Activated CD8-positive, alpha-beta memory T cell treated with anti-CD3 and anti-CD28 coated beads for 1 hour (primary cell): ENCODE measurements at places on chromosomes 7 and 10.
A peak's percentile ranks its signal among the peaks of the same experiment; 100 is the strongest.

- no peak for DNase-seq
Observed at GRCh38 chr7:140261522-140261921, 84.7 kb upstream of the KDM7A start.

DNA sequence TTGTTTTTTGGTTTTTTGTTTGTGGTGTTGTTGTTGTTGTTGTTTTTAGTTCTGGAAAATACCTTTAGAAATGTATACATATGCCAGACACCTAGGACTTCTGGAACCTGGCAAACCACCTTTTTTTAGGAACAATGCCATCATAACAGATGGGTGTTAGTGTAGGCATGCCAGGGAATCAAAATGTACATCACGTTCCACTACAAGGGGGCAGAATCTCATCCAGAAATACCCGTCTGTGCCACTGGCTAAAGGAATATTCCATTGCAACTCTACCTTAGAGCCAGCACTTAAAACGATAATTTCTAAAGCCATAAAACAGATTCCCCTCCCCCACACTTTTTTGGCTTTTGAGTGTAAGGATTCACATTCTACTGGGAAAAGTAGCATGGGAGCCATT is 239.8 kb downstream of the ETV1 start:
- no peak for DNase-seq

- DNase-seq: no peak
Observed at GRCh38 chr10:49367600-49367999, 28.3 kb downstream of the DRGX start.

DNA sequence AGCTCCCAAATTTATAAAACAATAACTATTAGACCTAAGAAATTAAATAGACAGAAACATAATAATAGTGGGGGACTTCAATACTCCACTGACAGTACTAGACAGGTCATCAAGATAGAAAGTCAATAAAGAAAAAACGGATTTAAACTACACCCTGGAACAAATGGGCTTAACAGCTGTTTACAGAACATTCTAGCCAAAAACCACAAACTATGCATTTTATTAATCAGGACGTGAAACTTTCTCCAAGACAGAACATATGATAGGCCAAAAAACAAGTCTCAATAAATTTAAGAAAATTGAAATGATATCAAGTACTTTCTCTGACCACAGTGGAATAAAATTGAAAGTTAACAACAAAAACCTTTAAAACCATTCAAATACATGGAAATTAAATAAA is 46.4 kb downstream of the ZNF680 start:
- DNase-seq: no peak

GRCh38 chr7:143380646-143381426 is at the start of gene ZYX:
Gene ZYX, plus strand, starts transcription at chr7:143381345. Its CDS starts 227 bp downstream, at chr7:143381572.
- DNase-seq: peak; percentile 76

DNA sequence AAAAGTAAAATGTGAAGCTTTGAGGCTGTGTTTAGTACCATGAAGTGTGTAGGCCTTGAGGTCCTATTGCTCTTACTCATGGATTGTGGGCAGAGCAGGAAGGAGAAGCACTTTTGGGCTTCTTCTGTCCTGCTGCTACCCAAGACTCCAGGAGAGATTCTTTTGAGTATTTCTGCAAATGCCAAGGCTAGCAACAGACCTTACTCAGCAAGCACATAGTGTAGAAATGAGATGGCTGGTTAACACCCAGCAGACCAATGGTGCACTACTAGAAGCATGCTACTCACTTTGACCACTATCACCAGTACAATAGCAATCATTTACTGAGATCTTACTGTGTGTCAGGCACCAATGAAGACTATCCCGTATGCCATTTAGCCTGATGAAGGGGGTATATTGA is 3.2 kb downstream of the PLPP4 start:
- DNase-seq: no peak

- no peak for DNase-seq
Observed at GRCh38 chr7:127870231-127870907, 160.9 kb downstream of the LRRC4 start.

GRCh38 chr10:49220031-49220430 is 31.8 kb upstream of the TMEM273 start:
- no peak for DNase-seq

GRCh38 chr10:117168729-117169128 is 28.6 kb upstream of the KCNK18 start:
- DNase-seq: no peak

DNA sequence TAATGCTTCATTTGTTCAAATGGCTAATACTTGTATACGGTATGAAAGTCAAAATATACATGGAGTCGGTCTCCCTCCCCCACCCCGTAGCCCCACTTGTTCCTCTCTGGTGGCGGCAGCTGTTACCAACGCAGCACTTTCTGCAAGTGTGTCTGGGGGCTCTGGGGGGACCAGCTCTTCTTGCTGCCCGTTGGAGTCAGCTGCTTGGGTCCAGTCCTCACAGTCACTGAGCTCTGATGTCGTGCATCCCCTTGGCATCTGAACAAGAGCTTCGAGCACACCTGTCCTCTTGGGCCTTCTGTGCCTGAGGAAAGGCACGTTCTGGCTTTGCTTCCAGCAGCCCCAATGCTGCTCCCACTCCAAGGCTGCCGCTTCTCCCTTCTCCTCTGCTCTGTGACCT is 493.1 kb downstream of the PLXNA4 start:
- DNase-seq: no peak

GRCh38 chr7:131331806-131332205 is 4.1 kb downstream of the MKLN1 start:
- DNase-seq: no peak

GRCh38 chr7:149103424-149103823 is 12.9 kb upstream of the ZNF786 start:
- DNase-seq: no peak

- DNase-seq: no peak
Observed at GRCh38 chr7:75815418-75816064, 1.9 kb upstream of the CCL24 start.

GRCh38 chr7:122438492-122438891 is 133.9 kb upstream of the FEZF1 start:
- DNase-seq: no peak

DNA sequence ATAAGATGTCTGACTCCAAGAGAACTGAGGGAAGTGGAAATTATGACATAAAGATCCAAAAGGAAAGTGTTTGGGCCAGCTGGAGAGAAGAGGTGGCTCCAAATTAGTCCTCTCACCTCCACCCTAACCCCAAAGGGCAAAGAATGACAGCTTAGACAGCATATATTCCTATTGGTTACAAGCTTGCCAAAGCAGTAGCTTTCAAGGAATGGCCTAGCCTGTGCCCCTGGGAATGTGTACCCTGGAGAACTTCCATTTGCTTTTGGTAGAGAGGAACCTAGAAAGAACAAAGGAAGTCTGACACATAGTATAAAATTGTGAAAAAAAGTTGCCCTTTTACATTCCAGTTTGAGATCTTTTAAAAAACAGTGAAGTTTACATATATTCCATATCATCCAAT is 11.2 kb upstream of the NRG3 start:
- DNase-seq: no peak

DNA sequence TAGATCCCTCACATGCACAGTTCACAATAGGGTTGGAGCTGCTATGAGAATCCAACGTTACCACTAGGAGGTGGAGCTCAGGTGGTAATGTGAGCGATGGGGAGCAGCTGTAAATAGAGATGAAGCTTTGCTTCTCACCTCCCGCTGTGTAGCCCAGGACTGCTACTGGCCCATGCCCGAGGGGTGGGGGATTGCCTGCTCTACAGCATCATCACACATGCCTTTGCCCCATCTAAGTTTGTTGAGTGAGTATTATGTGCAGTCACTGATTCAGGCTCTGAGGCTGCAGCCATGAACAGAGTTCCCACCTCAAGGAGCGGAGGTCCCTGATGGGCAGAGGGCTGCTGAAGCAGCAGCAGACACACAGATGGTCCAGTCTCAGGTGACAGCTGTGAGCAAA is 94.1 kb downstream of the CHST15 start:
- no peak for DNase-seq

DNA sequence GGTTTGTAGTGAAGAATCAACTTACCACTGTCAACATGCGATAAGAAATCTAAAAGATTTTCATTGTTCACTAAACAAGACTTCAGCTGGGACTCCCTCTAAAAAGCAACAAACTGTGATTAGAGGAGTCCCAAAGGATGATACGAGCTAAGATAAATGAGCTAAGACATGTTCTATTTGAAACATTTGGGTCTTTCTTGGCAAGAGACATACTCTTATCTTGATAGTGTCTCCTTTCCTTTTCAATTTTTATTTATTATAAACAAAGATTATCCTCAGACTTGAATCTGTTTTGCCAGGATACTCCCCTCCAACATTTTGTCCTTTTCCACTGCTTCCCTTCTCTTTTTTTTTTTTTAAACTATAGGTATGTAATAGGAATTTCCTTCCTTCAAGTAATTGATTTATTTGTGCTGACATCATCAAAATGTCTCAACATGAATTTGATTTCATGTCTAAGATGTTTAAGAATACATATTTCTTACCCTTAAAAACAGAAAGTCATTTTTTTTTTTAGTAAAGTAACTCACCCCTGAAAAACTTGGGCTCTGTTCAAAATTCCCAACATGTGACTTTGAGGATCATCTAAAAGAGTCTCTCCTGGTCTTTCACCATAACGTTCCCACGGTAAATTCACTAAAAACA is 158.4 kb upstream of the NRP1 start:
- DNase-seq: no peak

DNA sequence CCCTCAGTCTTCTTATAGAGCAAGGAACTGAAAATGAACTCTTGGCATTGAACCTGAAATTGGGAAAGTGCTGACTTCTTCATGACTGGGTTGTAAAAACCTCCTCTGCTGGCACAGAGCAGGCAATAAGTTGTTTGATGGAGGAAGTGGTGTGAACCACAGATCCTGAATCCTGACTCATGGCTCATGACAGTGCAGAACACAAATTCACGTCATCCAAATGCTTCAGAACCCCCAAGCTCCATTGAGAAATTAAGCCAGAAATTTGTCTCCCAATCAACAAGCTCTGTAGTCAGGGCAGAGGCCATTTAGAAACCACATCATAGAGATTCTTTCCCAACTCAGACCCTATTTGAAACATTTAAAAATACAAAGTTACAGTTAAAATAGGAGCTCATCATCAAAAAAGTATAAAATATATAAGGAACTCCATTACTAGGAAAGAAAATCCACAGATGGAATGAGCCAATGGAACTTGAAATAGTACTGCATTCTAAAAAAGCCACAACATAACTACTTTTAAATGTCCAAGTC is 10.3 kb upstream of the STK17A start:
- no peak for DNase-seq

DNA sequence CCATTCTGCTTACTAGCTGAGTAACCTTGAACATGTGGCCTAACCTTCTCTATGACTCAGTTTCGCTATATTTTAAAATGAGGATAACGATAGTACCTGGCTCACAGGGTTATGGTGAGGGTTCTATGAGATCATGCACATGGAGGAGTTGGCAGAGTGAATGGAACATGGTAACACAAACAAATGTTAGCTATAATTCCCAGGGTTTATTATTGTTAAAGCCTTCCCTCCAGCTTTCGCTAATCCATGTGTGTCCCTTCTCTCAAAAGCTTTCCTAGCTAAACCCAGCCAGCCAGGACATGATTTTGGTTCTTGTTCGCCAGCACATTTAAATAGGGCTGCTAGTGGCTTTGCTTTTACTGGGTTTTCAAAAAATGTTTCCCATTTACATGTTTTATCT is 361.0 kb upstream of the NFE2L3 start:
- DNase-seq: no peak

DNA sequence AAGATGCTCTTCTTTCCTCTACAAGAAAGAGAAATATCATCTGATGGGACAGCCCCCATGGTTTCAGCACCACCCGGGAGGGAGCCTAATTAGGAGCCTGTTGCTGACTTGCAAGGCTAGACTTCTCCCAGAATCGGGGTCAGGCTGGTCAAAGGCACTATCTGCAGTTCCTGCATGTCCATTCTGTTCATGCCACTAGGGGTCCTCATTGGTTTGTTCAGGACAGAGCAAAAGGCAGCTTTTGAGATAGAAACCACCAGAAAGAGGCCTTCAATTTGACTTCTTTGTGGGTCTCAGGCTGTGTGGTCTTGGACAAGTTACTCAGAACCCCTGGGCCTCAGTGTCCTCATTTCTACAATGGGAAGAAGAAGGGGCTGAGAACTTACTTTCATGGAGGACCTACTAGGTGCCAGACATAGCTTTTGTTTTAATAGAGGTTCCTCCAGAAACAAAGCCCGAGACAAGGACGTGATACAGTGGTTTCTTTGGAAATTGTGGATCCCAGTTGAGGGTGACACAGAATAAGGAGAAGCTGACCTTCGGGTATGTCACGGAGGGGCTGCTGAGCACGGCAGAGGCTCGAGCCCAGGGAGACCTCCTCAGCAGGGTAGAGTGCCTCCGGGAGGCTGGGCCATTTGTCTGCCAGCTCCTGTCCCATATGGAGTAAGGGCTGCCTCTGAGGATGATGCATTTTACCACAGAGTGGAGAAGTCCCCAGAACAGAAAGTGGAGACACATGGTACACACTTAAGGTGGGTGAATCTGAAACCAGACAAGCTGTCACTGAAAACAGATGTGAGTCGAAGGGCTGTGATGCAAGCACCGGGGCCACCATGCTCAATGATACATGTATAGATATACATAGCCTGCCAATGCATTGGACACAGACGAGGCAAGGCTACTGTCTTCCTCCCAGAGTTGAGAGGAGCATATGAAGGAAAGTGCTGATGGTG is 33.1 kb upstream of the NEUROD6 start:
- DNase-seq: no peak

- DNase-seq: no peak
Observed at GRCh38 chr7:876972-877311, 588 bp downstream of the GET4 start.

GRCh38 chr7:38398725-38399321 is 125.4 kb upstream of the TARP start:
- DNase-seq: peak; percentile 47

- no peak for DNase-seq
Observed at GRCh38 chr7:156702399-156702798, 61.8 kb downstream of the RNF32 start.

DNA sequence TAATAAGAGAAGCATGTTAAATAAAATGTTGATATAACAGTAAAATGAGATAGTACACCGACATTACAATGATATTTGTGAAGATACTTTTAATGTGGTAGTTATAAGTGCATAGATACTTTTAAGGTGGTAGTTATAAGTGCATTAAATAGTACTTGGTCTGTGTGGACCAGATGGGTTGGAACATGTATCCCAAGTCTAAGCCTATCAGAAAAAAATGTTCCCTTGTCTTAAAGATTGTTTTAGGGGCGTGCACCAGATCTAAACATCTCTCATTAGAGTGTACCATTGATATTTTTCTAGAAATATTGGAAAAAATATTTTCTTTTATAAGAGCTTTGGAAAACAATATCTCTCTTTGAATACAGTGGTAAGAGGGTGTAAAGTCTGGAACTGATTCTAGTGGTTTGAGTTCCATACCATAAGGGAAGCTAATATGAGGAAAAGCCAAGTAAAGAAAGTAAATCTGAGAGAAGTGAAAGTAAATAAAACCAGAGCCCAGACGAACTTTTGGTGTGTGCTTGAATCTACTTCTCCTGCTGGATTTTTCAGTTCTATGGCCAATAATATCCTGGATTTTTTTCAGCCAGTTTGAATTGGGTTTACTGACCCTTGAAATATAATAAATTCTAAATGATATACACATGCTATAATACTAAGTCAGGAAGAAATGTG is 175.3 kb downstream of the MBL2 start:
- no peak for DNase-seq

- DNase-seq: no peak
Observed at GRCh38 chr7:6286486-6286885, 14.1 kb upstream of the CYTH3 start.

- no peak for DNase-seq
Observed at GRCh38 chr10:13813550-13813949, 226.8 kb downstream of the PRPF18 start.
